AG10803 (cell line): ENCODE measurements at places on chromosomes 13 and 19.

GRCh38 chr13:66534561-66534960 lies 695.6 kb downstream of the PCDH9 start:
- no peak for DNase-seq

DNA sequence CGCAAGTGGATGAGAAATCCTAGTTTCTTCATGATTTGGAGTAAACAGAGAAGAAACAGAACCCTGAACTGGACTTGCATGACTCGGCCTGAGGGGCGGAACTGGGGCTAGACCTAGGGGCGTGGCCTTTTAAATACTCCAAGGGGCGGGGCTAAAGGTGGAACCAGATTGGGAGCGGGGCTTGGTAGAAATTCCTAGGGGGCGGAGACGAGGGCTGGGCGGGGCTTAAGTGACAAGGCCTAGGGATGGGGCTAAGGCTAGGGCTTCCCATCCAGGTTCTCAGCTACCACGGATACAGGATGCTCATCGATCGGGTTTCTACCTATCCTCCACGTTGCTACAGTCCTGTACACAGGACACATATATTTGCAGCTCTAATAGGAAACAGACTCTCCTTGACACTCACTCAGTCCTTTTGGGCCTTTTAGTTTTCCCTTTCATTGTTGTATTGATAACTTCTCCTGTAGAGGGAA lies 372 bp upstream of the ZNF699 start:
- DNase-seq, result peak; percentile 86

GRCh38 chr13:75318138-75318833 lies 163.7 kb downstream of the TBC1D4 start:
- DNase-seq, result no peak

GRCh38 chr13:32033744-32034143 lies 2.2 kb downstream of the FRY start:
- peak; percentile 13 for DNase-seq

GRCh38 chr19:2038284-2039088 lies 12.6 kb downstream of the MKNK2 start:
- DNase-seq, result no peak

GRCh38 chr19:29618871-29619270 lies 12.8 kb downstream of the POP4 start:
- DNase-seq, result no peak

DNA sequence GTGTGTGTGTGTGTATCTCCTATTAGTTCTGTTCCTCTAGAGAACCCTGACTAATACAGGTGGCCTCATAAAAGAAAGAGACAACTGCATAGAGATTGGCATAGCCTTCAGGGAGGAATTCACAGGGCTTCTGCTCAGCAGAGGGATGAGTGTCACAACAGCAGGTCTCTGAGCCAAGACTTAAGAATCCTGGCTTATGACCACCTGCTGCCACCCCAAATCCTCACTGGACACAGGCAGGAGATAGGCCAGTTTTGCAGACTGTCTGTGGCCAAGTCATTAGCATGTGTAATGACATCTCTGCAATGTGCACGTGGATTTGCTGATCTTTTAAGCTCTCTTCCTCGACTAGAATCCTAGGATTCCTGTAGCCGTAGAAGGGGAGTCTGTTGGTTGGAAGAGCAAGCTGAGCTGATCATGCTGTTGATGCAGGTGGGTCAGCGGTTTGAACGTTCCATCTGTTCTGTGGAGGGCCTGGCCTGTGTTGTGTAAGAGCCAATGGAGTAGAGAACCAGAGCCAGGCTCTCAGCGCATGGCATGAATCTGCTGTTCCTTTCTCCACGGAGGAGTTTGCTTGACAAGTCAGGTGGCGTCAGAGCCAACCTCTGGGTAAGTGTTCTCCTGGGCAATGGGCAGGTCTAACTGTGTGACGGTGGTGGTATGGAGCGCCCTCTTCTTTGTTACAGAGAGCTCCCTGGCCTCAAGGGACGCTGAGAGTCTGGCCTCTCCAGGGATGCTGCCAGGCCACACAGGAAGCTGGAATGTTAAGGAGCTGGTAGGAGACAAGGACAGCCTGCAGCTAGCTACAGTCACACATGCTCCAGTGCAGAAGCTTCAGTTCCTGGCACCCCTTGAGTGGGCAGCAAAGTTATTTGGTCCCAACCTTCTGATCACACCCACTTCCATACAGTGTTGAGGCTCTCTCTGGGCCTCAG lies 503.1 kb downstream of the FOXO1 start:
- DNase-seq, result no peak

- DNase-seq, result peak; percentile 81
Measured at GRCh38 chr13:35698911-35699576, 222.6 kb upstream of the MAB21L1 start.

DNA sequence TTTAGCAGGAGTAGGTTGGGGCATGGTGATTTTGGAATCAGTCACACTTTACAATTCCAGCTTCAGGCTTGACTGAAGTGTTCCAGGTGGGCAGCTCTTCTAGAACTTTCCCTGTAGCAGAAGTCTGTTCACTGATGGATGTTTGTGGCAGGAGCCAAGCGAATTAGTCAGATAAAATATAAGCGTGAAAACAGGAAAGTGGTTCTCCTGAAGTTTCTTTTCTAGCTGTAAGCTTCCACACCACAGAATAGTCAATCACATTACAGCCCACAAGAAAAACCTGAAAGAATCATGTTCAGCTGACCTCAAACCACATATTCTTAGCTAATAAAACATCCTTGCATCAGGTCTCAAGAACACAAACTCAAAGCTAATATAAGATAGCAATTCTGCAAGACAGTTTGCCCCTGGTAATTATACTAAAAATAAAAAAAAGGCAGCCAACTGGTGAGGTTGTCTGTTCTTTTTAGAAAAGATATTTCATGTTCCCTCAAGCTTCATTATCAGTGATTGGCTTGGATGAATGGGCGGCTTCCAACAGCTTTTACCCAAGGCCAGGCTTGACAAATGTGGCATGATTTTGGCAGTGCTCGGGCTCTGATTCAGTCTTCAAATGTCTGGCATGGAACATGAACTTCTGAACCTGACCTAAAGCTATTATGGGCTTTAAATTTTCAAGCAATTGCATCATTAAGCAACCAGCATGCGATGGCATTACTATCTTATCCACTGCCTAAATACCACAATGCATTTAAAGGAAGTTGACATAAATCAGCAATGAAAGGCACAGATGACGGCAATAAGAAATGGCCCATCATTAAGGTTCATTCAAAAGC lies 136.8 kb downstream of the DCLK1 start:
- peak; percentile 93 for DNase-seq

- DNase-seq, result no peak
Measured at GRCh38 chr13:84296401-84296800, 414.1 kb upstream of the SLITRK1 start.

DNA sequence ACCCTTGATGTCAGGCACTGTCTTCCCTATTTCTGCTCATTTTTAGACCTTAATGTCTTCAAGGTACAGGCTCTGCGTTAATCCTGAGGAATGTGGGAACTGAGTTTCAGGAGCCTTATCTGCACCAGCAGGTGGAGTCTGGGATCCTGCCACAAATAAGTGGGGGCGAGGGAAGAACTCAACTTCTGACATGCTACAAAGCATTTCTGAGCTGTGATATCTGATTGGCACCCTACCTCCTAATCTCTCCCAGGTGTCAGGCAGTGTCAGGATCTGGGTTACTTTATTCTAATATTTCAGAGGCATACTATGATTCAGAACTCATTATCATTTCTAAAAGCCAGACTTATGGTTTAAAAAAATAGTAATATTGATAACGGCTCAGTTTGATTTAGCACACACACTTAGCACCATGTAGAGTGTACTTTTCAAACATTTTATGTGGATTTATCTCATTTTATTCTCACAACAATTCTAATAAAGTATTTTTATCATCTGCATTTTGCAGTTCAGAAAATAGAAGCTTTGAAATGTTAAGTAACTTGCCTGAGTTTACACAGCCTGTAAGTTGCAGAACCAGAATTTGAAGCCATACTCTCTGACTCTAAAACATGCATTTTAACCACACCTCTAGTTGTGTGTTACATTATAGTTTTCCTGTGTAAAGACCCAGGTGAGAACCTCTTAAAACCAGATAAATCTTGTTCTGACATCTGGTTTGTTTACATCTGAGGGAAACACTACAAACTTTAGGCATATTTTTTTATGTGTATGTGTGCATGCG lies 358.6 kb downstream of the TDRD3 start:
- DNase-seq, result no peak

DNA sequence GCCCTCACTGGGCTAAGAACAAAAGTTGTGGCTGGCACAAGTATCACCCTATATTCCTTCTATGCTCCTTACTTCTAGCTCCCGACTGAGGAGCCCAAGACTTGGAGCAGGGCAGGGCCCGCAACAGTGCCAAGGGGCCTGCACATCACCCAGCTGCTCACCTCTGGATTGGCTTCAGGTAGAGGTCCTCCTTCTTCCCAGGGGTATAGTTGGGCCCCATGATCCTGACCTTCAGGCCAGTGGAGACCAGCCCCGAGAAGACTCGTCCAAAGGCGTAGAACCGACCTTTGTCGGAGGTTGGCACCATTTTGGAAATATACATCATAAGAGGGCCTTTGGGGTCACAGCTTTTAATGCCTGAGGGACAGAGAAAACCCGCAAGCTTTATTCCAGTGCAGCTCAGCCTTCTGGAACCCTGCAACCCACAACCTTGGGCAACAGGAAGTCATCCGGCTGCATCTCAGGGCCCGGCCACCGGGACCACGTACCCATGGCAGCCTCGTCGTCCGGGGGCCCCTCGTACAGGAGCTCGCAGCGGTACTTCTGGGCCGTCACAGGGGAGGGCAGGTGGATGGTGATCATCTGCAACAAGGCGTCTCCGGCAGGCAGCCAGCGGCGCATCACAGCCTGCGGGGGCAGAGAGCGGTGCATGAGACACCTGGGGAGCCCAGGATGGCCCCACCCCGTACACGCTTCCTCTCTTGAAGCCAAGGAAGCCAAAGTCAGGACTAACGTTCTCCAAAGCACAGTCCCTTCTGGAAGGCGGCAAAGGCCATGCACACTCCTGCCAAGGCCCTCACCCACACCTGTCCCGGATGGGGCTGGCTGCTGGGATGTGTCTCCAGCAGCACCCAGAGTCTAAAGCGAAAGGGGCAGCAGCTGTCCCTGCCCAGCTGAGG lies 4.7 kb downstream of the EEF2 start:
- no peak for DNase-seq

DNA sequence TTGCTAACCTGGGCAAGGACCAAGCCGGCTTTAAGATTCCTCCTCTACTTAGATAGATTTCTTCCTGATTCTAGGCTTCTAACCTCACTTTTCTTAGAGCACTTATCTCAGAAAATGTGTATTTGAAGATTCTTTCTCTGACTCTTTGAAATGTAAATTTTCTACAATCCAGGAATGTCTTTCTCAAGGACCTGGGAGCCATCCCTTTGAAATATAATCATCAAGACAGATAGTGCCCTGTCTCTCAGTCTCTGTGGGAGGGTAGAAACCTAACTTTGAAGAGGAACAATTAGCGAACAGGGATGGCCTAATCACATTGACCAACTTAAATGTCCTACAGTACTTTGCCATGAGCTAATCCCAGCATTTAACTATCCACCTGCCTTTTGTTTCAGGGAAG lies 1646.0 kb downstream of the PCDH9 start:
- no peak for DNase-seq

GRCh38 chr13:24671386-24672113 lies 8.7 kb upstream of the ATP12A start:
- peak; percentile 96 for DNase-seq

GRCh38 chr19:17484520-17485185 lies 14.3 kb downstream of the SLC27A1 start:
- DNase-seq, result no peak
